NCI-H1930 (cell line): ENCODE measurements at places on chromosomes 5 and 9.

- DNase-seq, result no peak
These were observed 68.4 kb downstream of the SCAI start for GRCh38 chr9:125074976-125075375.

GRCh38 chr9:110351009-110351467 is 13.4 kb upstream of the TXNDC8 start:
- DNase-seq, result no peak

DNA sequence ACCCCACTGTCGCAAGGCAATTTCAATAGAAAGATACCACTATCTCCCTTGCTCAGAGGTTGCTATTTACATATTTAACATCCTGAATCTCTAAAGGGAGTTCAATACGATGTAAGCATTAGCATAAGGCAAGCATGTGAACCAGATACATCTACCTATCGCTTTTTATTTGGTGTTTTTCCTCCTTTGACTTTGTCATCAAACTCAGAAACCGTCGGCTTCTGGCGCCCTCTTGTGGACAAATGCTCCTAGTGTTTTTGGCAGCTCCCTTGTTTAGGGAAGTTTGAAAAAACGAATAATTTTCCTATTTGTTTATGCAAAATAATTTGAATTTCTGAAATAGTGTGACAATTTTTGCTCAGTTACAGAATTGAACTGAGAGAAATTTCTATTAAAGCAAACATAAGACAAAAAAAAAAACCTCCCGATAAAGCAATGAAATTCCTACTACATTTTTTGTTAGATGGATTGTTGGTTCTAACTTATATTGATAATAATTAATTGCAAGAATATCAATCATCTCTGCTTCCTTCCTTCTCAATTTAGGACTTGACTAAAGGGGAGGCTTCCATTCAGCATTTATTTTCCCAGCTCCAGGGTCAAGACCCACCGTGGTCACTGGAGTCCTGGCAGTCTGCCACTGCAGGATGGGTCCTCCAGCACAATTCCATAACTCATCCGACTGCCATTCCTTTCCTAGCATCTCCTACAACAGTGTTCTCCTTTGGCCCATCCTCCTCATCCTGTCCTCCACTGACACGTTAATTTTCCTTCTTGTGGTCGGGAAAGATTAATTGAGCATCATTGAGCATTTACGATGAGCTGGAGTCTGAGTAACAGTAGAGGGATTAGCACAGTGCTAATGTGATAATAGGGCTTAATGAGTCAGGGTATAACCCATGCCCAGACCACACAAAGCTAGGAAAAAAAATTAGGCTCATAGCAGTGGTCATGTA is 131.8 kb upstream of the CHD1 start:
- peak; percentile 25 for DNase-seq

DNA sequence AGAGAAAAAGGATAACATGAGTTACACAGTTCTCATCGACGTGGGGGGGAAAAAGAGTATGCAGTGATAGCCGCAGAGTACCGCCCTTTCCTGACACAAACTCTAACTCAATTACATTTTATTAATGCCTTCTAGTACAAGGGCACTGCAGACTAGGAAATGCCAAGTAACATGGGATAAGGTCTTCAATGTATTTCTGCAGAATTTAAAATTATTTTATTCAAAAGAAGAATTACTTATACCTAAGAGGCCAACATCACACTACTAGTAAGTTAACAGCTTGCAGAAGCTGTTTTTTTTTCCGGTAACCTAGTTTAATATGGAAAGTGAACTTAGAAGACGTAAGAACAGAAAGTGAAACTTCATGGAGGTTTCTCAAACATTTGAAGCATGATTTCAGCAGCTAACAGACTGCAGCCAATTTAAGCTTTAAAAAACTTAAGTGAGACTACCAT is 3.9 kb downstream of the SETX start:
- DNase-seq, result no peak

DNA sequence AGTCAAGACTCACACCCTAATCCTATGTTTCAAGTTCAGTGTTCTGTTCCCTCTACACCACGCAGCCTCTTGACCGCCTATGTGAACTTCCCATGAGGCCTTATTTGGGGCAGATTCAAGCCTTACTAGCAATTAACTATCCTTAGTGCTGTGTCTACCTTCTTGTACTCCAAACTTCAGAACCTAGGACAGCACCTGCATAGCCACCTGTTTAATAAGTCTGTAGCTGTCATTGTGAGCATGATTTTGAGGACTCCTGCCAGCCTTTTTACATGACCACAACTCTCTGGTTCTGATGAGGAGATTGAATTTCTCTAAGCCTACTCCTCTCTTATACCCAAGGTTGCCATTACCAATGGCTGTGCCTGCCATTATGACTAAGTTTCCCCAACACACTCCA is 50.8 kb upstream of the PCSK1 start:
- DNase-seq, result no peak

DNA sequence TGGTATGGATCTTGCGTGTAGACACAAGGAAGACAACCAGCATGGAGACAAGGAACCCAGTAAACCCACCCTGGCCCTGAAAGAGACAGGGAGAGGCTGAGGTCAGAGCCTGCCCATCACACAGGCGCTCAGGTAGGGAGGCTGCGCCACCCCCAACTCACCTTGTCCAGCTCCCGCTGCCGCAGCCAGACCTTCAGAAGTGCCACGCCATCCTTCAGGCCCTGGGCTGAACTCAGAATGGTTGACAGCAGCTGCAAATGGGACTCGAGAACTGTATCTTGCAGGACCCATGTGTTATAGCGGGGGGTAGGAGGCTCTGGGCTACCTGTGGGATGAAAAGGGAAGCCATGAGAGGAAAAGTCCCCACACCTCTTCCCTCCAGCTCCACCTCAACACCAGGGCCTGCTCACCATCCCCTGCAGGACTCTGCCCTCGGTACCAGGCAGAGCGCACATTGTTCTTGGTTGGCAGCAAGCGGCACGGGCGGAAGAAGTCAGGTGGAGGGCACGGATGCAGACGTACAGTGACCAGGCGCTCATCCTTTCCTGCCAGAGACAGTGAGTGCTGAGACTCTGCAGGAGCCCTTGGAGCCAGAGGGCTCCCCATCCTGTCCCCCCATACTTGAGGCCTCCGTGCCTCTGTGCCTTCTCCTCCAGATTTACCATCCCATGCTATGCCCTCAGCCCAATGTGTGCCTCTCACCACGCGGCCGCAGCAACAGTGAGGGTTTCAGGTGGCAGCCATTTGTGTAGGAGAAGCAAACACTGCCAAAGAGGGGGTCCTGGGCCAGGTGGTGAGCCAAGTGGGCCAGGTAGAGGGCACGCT is 4.7 kb downstream of the NOL6 start:
- no peak for DNase-seq

GRCh38 chr5:11407556-11408145 is 496.6 kb downstream of the CTNND2 start:
- DNase-seq, result no peak

- DNase-seq, result no peak
These were observed 36.1 kb downstream of the TMC1 start for GRCh38 chr9:72557549-72557948.

DNA sequence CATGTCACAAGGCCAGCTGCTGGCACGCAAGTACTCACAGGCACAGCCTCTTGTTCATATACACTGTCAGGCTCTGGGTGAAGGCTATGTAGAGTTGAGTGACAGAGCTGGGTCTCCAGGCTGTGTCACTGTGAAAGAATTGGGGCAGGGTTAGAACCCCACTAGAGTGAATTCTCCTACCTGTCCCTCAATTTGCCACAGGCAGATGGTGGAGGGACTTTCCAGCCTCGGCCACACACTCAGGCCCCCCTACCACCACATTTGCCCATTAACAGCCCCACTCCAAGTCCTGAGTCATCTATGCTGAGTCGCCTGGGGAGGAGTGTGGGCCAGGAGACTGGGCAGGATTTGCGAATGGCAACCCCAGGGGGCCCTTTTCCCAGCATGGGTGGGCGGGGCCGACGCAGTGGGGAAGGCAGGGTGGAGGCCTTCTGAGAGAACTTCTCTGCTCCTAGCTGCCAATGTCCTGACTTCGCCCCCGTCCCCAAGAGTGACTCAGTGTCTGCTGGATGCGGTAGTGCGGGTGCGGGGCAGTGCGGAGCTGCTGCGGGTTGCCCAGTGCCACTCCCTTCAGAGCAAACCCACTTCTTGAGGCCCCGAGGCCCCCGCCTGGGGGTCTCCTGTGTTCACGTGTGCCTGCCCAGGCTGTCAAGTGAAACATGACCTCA is 50.3 kb upstream of the PSD2 start:
- no peak for DNase-seq
